CD4-positive, alpha-beta T cell treated with Interleukin-6 at 100 ng/mL for 8 hours (primary cell): ENCODE measurements at places on chromosomes 1 and 21.

- DNase-seq: no peak
These were observed 88.8 kb downstream of the LAMC2 start for GRCh38 chr1:183274836-183275235.

- no peak for DNase-seq
These were observed 15.1 kb downstream of the NEK7 start for GRCh38 chr1:198171667-198172540.

- DNase-seq: no peak
These were observed 26.1 kb downstream of the PCAT6 start for GRCh38 chr1:202836623-202837403.

- peak; percentile 8 for DNase-seq
These were observed 23.8 kb downstream of the CD244 start for GRCh38 chr1:160838888-160839287.

DNA sequence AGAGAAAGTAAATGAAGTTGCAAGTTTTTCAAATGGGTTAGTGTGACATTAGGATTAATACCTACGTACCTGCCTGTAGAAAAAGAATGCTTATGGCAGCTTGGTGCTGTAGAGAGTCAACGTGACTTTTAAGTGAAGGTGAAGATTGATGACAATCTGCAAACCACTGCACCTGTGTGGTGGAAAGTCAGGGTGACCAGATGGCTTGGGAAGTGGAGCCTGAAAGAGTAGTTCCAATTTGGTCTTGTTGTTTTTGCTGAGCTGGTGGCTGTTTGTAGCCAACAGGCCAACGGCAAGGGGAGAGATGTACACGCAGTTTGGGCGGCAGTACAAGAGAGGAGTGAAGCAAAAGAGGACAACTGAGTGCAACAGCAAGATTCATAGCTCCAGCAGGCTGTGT, 78.1 kb upstream of the JAK1 start:
- no peak for DNase-seq

DNA sequence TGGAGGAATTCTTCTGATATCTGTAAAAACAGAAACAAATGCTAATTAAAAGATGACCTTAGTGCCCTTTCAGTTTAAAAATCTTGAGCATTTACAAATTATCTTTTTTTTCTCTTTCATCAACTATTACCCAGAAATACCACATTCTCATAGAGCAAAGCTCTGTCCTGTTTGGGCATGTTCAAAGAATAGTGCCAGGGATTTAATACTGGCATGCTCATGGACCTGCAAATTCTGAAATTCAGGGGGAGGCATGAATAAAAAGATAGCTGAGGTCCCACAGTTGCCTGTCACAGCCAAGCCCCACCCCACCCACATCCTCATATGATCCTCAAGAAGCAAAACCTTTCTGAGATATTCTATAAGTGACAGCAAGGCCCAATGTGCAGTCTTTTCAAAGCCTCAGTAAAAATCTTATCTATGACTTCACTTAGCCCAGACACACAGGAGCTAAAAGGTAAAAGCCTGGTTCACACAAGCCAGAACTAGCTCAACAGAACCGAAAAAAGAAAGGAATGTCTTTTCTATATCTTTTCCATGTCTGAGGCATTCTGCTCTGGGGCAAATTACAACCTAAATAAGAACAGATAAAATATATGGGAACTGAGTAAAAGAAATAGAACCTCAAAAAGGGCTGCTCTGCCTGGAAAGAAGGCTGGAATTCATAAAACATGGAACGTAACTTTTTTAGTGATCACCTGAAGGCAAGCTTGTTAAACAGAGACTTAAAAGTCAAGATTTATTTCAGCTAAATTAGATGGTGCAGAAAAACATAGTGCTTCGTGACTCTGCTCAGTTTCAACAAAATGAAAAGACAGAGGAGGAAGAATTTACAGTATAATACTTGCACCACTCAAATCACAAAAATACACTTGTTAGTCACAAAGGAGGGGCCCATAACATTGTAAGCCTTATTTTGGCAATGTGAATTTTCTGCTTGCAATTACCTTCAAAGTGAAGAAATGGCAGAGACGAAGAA, 11.0 kb downstream of the WLS start:
- DNase-seq: no peak

DNA sequence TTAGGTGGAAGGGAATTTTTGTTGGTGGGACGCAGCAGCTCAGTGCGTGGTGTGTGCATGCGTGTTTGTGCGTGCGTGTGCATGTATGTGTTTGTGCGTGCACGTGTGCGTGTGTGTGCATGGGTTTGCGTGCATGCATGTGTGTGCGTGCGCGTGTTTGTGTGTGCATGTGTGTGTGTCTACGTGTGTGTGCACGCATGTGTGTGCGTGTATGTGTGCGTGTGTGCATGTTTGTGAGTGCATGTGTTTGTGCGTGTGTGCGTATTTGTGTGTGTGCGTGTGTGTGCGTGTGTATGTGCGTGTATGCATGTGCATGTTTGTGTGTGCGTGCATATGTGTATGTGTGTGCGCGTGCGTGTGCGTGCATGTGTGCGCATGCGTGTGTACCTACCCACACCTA, 20.2 kb downstream of the ATP5PO start:
- no peak for DNase-seq

- DNase-seq: no peak
These were observed 43.4 kb downstream of the FHAD1 start for GRCh38 chr1:15290382-15290781.
